ENCODE measurements at places on chromosomes 12 and 14.

- no peak for DNase-seq
These were observed 6.0 kb downstream of the PLD4 start for GRCh38 chr14:104930526-104931303.

DNA sequence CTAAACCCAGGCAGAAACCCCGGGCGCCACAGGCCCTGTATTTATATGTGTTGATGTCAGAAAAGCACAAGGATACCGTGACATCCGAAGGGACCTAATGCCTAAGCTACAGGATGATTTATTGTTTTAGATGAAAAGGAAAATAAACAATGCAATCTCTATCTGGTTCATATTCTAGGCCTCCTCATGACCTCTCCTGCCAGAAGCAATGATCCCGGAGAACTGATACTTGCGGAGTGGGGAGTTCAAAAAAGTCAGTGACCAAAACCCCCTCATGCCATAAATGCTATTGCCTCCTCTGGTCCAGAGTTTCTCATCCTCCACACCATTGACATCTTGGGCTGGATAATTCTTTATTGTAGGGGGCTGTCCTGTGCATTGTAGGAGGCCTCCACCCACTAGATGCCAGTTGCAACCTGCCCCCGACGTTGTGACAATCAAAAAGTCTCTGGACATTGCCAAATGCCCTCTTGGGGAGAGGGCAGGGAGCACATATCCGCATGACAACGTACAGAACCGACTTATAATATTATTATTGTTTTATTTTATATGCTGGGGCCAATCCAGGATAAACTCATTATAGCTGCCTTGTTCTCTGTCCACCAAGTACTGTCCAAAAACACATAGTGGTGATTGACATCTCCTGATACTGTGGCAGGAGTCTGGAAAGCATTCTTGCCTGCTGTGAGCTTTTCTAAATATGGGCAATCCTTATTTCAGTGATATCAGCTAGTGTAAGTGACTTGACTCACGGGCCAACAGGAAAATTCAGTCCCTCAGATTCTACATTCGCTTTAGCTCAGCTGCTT, 1.1 kb upstream of the CSRP2 start:
- no peak for DNase-seq

DNA sequence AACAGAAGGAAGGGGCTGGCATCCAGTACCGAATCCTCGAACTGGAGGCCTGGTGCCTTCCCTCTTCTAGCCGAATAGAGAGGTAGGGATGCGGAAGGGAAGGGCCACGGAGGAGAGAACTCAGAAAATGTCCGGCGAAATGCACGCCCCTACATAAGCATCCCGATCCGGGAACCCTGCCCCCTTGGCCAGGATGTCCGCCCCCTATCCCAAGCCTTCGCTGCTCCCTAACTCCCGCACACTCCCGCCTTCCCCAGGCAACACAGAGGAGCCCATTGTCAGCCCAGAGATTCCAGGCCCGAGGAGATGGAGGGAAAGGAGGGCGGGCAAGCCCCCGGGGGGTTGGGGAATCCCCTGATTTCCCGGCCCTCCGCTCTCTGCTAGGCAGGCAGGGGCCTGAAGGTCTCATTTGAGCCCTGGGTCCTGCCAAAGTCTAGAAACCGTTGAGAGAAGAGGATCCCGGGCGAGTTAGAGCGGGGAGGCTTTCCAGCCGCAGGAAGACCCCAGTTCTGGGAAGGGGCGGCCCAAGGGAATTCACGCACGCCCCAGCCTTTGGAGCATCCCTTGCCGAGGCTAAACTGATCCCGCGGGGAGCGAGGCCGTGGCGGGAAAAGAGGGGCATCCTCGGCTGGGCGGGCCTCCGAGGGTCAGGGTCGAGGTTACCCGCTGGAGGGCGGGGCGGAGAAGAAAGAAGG, 569 bp upstream of the ARHGEF40 start:
- peak; percentile 51 for DNase-seq

DNA sequence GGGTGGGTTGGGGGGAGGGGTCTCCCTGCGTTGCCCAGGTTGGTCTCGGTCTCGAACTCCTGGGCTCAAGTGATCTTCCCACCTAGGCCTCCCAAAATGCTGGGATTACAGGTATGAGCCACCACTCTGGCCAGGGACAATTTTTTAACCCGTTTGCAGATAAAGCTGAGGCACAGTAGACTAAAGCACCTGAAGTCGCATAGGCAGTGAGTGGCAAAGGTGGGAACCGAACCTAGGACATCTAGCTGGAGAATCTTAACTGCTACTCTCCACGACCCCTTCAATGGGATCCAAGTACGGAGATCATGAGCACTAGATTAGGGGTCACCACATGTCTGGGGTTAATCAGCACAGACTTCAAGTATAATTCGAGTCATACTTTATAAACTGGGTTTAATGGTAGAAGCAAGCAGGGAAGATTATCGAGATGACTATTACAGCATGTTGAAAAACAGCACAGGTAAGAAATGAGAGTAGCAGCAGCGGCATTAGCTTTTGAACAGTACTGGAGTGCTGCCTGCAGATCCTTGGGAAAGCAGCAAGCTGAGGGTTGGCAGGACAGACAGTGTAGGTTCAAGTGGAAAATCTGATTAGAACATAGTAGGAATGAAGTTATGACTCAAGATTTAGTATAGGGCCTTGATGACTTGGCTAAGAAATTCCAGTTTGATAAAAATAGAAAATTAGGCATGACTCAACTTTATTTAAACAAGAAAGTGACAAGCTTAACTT, 23.9 kb downstream of the NID2 start:
- DNase-seq = no peak

DNA sequence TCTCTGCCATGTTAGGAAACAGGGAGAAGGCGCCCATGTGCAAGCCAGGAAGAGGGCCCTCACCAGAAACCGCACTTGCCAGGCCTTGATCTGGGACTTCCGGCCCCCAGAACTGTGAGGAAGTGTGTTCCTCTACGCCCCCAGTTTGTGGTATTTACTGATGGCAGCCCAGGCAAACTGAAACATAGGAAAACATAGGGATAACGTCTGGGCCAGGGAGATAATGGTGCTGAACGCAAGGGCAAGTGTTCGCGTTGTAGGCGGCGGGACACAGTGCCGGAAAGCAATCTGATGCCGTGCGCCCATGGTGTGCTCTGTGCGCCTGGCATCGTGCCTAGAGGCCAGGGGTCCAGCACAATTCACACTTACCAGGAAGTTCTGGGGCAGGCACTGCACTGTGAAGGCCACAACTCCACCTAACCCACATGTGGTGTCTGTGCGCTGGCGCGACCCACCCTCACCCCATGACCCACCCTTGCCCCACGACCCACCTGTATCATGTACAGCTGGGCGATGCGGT, 53.6 kb downstream of the ARL6IP4 start:
- DNase-seq = no peak

GRCh38 chr14:71141701-71142374, 234.6 kb downstream of the PCNX1 start:
- DNase-seq = no peak

- no peak for DNase-seq
These were observed 410.1 kb downstream of the TMEM117 start for GRCh38 chr12:44245932-44246331.

DNA sequence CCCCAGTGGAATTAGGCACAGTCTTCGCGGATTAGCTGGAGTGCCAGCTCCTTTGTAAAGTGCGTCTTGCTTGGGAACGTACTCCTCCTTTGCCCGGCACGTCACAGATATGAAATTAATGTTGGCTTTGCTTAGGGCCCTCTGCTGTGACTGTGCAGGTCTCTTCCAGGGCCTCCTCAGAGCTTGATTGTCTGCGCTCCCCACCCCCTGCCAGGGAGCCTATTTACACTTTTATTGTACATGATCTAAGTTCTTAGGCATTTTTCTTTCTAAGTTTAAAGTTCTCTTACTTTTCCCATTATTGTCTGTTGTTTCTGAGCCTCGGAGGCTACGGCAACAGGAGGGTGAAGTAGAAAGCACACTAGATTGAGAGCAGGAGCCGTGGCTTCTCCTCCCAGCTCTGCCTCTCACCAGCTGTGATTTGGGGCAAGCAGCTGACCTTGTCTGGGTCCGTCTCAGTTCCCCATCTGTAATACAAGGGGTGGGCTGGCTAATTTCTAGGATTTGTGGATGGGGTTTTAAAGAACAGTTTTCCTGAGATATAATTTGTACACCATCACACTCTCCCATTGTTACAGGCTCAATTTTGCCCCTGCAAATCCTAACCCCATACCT, 81.8 kb downstream of the TSPAN9 start:
- DNase-seq = no peak

GRCh38 chr12:32252199-32253073, 145.8 kb downstream of the BICD1 start:
- no peak for DNase-seq

GRCh38 chr14:61403411-61403810, 82.0 kb downstream of the PRKCH start:
- no peak for DNase-seq

DNA sequence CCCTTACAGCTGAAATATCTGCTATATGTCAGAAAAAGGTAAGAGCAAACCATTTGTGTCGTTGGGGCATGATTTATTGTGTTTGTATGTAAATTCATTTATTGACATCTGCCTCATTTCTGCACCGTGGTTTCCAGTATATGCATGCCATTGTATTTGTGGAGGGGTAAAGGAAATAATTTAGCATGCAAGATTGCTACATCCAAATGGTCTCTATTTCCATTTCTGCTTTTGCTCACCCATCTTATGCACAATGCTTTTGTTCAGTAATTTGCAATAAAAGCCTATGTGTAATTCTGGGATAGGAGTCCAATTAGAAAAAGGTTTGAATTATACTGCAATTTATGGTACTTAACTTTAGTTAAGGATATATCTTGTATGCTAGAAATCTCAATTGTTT, 101.8 kb downstream of the UNC79 start:
- DNase-seq = no peak

- DNase-seq = no peak
These were observed 26.4 kb downstream of the ZCCHC8 start for GRCh38 chr12:122474324-122474716.
